Hepatic stellate cell (primary cell): ENCODE measurements at places on chromosomes 3 and 15.

GRCh38 chr3:168801794-168802193, 706.1 kb upstream of the GOLIM4 start:
- peak; percentile 53 for DNase-seq

GRCh38 chr15:29874977-29875376, 52.7 kb upstream of the TJP1 start:
- no peak for DNase-seq

DNA sequence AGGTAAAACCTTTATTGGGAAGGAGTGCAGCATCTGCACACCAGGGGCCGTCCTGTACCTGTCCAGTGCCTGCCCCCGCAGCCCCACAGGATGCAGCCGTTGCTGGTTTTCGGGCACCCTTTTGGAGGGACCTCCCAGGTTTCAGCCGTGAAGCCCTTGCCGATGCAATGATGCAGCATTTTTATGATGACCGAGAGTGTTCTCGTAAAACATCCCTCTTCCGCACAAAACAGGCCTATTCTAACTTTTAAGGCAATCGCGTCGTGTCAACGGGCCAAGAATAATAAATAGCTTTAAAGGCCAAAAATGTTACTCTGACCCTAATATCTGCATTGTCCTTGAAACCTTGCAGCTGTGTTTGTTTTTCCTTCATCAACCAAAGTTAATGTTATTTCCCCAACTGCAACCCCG, 126.1 kb downstream of the LRRK1 start:
- DNase-seq, result no peak

DNA sequence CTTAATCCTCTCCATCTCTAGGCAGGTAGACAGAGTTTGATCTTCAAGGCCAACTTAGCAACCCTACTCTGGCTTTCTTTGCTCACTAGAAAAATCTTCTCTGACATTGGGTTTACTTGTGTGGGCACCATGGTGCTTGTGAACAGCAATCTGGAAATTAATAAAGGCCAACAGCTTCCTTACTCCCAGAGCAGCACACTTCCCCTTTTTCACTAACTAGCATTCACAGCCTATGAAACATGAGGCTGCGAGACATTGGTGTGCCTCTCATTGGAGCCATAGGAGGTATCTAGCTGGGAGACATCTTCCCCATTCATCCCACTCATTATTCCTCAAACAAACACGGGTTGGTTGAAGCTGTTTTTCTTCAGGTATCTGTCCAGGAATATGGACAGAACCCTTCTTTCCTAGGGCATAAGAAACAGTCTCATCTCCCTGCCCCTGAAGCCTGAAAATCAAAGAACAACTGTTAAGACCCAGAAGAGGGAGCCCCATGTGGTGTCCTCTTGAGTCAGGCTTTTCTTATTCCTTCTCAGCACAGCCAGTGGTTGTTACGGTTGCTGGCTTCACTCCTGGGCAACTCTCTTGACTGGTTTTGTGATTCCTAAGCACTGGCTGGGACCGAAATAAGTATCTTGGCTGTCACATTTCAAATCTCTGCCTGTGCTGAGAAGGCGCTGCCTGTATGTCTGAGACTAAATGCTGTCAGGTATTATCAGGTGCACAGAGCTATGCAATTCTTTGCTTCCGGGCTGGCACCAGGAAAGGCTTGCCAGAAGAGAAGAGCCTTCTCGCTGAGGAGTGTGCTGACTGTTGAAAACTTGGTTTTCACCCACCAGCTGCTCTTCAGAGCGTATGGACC, 194.4 kb downstream of the FEZF2 start:
- DNase-seq, result no peak

GRCh38 chr3:68984011-68984530, 29.4 kb downstream of the EOGT start:
- DNase-seq, result no peak

DNA sequence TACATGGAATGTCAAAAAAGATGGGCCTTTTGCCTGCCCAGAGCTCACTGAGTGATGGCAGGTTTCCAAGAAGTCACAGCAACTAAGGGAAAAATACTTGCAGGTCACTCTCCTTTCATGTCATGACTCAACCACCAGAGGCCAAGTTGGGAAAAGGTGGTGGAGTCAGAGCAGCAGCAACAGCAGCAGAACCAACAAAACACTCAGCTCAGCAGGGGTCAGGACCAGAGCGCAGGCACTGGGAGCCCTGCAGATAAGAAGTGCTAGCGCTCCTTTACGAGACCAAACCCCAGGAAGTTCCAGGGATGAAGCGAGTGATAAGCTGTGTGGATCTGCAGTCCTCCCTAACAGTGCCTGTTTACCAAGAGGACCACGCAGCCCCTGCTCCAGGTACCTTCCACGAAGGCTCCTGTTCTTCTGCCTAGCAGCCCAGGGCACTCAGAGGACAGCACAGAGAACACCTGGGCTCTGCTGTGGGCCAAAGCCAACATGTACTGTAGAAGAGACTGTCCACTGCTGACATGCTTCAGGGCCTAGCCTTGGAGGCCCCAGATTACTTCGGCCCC, 26.0 kb downstream of the POC1A start:
- DNase-seq, result peak; percentile 37

DNA sequence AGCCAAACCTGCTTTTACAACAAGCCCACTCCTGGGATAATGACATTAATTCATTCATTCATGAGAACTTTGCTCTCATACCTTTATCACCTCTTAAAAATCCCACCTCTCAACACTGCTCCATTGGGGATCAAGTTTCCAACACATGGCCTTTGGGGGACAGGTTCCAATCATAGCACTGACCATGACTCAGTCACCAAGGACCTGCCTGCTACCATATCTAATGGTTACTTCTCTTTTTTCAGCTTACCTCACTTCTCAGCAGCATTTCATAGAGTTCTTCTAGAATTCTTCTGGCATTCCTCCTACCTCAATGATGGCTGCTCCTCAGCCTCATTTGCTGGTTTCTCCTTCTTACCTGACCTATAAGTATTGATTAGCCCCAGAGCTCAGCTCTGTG, 36.9 kb upstream of the RYK start:
- no peak for DNase-seq

- DNase-seq, result no peak
Observed at GRCh38 chr3:54374214-54374852, 252.0 kb downstream of the CACNA2D3 start.

DNA sequence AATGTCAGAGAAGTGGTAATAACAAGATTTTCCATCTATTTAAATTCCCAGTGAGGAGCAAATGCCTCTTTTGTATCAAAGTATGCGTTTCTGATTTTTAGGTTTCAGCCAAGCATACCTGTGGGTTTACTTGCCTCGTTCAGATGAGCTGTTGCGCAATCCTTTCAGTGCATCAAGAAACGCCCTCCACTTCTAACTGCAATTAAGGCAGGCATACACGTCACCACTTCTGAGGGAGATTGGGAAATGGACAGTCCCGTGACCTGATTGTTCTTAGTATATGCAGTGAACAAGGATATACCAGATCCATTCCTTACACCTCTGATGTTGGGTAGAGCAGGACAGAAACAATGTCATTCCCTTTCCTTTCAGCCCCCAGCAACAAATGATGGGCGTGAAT, 219.0 kb downstream of the ITPR1 start:
- no peak for DNase-seq

- no peak for DNase-seq
Observed at GRCh38 chr3:171094411-171094810, 67.9 kb upstream of the SLC2A2 start.

DNA sequence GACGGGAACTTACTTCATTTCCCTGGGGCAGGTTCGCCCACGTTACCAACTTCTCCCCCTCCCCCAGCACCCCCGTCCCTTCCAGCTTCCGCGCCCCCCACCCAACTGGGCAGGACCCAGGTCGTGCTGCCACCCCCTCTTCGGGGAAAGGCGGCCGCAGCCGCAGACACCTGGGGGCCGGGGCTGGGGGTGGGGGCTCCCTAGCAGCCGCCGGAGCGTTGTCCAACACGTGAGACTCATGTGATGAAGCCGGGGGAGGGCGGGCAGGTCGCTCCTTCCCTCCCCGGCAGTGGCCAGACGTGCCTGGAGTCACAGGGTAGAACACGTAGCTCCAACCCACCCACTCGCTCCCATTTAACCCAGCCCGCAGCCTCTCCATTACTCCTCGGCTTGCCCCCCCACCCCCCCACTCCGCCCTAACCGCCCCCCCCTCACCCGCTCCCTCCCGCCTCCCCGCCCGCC, 240 bp upstream of the BHLHE40 start:
- DNase-seq, result peak; percentile 92

GRCh38 chr3:67245545-67245944, 247.4 kb downstream of the KBTBD8 start:
- no peak for DNase-seq

- DNase-seq, result no peak
Observed at GRCh38 chr15:80777826-80778620, 1.1 kb upstream of the CEMIP start.

DNA sequence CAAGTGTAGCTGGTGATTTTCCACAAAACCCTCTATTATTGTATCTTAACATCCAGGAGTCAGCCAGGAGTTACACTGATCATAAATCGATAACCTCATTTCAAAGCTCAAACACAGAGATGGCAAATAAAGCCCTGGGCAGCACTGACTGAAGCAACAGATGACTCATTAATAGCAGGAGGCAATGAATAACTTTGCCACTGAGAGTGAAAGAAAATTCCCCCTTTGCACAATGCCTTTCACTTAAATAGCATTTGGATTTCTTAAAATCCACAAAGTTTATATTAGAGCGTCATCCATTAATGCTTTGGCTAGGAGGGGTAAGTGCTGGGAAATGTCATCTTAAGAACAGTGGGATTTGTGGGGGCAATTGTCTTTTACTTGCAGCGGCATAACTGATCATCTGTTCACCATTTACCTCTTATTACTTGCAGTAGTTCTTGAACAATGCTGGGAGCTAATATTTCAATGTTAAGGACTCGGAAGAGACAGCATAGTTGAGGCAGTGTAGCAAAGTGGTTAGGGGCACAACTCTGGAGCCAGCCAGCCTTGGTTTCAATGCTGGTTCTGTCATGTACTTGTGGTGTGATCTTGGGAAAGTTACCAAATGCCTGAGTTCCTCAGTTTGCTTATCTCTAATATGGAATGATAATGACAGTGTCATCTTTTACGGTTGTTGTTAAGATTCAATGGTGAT, 630.4 kb upstream of the TBL1XR1 start:
- peak; percentile 29 for DNase-seq

DNA sequence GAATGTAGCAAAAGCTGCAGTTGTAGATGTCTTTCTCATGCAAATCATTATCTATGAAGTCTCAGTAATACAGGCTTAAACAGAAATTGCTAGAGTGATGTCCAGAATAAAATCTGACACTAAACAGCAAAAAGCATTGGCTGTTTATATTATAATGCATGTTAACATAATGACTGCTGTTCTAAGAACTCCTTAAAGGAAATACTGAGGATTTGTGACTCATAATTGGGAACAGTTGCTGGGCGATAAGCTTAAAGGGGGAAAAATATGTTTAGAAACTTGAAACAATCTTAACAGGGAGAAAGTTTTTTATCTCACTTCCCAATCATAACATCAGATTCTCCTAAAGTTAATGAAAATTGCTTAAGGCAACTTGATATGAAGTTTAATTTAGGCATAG, 17.5 kb downstream of the TIPARP start:
- DNase-seq, result no peak
